ENCODE measurements at places on chromosomes 16 and 17.

DNA sequence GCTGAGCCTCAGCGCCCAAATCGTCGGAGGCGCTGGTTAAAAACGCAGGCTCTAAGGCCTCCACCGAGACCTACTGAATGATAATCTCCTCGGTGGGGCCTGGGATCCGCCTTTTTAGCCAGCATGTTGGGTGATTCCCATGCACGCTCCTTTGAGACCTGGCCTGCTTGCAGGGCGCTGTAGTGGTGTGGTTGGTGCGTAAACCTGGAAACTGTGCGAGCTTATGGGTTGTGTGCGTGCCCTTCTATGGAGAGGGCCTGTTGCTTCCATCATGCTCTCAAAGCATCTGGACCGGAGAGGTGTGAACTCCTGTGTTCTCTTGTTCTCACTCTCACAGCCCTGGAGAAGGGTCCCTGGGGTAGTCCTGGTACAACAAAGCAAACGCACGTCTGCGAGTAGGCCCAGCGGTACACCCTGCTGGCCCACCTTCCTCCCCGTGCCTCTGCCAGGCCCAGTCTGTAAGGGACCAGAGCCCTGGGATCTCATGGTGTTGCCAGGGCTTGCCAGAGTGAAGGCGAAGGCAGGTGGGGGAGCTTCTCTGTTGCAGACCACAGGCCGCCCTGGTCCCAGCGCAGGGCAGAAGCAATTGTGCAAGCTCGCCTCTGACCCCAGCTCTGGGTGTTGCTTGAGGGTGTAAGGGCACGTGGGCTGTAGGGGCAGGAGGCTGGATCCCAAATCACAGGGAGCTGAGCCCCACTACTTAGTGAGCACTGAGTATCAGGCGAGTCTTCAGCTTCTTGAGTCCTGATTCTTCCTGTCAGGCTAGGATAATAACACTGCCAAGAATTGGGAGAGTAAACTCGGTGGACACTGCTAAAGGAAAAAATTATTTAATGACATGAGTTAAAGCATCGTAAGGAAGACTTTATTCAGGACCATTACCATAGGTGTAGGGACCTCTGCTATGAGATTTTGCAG lies 879 bp upstream of the LRRC75A start:
- no peak for DNase-seq

- no peak for DNase-seq
Observed at GRCh38 chr16:50083996-50084395, 18.2 kb downstream of the HEATR3 start.

DNA sequence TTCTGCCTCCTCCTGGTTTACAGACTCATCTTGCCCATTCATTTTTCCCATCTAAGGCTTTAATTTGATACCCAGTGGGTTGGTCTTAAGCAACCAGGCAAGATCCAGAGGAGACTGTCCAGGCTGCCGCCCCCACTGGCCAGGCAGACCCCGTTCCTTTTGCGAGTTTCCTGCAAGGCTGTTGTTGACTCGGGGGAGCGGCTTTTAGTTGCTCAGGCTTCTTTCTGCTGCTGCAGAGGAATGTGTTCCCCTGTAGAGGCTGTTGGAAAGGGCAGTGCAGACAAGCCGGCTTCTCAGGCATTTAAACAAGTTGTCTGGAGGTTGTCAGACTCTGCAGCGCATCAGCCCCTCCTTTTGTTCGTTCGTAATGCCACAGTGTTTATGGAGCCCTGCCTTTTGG lies 231.2 kb downstream of the PRKCA start:
- no peak for DNase-seq

GRCh38 chr17:29358416-29358815 lies 31.7 kb upstream of the TAOK1 start:
- DNase-seq: no peak

DNA sequence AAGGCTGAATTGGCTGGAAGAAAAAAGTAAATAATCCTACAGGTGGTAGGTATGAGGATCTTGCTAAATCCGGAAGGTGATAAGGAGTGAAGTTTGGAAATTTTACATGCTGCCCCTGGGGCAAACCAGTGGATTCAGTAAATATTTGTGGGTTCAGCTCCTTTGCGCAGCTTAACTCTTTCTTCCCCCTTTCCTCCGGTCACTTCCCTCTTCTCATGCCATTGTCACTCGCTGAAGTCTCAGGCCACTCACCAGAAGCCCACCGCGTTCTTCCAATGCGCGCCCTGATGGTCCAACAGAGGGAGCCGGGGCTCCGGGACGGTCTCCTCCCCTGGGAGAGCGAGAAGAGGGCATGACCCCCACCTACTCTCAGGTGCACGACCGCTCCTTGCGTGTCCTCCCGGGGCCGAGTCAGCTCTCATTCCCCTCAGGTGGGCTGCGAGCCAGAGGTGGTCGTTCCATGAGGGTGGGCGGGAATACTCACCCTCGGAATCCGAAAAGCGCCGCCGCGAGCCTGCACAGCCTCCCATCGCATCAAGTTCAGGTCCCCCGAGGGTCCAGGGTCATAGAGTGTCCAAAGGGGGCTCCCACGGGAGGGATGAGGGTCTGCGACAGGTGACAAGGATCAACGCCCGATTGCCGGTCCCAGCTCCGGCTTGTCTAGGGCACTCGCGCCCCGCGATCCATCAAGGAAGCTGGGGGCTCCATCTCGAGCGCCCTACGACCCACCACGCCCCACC lies 474 bp downstream of the CLN3 start:
- no peak for DNase-seq

DNA sequence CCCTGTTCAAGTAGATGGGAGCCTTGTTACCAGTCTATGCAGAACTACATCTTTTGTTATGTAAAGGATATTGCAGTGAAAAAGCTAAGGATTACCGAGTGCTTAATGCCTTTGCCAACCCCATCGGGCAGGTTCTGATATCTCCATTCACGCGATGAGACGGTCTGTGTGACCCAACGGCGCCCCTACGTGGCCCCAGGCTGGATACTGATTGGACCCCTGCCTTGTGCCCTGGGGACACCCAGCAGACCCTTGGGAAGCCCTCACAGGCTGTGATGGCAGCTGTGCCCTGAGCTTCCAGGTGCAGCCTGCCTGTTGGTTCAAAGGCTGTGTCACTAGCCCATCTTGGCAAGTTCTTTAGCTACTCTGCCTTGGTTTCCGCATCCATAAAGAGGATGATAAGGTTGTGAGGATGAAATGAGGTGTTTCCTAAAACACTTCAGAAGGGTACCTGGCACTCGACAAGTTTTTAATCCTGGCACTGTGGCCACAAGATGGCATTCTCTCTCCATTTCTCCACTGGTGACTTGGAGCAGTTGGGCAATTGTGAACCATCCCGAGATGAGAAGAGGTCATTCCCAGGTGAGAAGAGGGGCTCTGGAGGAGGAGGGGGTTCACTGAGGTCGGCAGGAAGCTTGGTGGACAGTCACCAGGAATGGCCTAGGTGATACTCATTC lies 33.6 kb downstream of the HAPSTR1 start:
- no peak for DNase-seq

DNA sequence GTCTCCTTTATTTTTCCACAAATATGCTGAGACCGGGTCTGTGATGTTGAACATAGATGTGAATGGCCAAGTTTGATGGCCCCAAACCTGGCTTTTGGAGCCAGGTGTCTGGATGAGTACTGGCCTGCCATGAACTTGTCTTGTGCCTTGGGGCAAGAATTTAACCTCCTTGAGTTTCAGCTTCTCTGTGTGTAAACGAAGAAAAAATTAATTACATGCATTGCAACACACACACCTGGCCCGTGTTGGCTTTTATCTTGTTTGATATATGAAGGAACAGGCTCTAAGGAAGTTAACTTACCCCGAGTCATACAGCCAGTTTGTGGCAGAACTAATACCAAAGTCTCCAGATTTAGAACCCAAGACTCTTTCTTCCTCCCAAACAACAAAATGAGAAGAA lies 13.1 kb downstream of the FBXO39 start:
- no peak for DNase-seq

DNA sequence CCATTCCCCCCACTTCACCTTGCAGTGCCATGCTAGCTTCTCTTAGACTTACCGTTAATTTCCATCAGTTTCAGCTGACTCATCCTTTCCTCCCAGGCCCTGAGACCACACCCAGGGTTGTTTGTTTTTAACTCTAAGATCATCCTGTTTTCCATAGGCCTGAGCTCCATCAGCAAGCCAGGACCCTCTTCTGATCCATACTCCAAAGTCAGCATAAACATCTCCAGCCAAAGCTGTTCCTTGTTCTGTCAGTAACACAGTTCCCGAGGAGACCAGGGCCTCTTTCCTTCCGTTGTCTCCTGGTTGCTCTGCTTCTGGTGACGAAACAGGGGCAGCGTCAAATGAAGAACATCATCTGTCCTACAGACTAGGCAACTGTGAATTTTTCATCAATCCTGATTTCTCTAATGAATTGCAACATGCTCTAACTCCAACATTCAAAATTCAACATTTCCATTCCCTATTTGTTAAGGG lies 83.8 kb upstream of the HNF1B start:
- DNase-seq: no peak

DNA sequence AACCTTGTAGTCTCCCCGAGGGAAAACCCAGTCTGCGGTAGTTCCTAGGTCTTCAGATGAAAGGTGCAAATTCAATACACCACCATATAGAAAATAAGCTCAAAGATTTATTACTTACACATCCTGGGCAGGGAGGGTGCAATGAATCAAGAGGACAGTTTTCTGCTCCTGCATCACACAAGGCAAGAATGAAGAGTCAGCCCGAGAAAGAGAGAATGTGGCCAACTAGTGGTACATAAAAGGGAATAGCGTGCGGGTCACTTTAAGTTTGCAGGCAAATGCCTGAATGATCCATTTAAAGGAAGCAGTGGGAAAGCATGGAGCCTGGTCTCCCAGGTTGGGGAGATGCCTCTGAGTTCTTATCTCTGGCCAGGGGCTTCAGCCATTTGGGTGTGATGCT lies 403.4 kb downstream of the GRIN2A start:
- no peak for DNase-seq

GRCh38 chr17:66576473-66576872 lies 258.4 kb upstream of the CACNG5 start:
- no peak for DNase-seq

DNA sequence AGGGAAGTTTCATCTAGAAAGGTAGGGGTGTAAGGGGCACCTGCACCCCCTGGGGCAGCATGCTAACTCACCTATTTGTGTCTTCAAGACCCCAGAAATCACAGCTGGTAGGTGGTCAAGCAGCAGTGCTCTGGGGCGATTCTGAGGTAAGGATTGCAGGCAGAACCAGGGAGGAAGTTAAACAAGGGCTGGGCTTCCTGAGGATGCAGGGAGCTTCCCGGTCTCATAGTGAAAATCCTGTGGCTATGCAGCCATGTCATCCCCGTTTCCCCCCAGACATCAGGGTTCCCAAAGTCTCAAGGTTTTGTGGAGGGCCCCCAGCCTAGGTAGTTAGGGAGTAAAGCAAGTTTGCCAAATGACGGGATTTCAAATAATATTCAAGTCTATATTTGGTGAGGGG lies 78.5 kb downstream of the C16orf78 start:
- no peak for DNase-seq

DNA sequence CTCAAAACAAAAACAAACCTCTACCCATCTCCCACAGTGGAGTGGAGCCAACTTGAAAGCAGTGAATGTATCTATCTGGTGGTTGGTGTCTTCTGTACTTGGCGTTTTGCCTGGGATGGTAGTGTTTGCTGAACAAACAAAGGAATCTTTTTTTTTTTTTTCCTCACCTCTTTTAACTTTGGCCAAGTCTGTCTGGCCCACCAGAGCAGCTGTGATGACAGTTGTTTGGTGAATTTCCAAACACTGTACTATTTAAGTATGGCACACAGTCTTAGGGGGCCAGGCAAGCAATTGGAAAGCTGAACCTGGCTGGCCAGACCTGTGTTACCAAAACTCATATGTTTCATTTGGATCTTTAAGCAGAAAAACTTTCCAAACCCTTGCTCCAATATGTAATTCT lies 101.8 kb upstream of the CDH13 start:
- DNase-seq: no peak

DNA sequence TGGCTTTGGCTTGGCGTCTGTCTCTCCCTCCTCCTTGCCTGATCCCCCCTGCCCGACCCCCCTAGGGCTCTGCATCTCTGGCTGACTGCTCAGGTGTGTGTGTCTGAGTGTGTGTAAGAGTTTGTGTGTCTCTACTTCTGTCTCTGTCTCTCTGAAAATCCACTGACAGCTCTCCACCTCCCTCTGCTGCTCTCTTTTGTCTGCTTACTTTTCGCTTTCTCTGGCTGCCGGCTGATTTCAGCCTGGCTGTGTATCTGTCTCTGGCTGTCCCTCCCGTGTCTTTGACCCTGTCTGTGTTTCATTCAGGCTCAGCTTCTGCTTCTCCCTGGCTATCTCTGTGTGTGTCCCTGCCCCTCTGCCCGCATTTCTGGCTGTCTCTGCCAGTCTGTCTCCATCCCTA lies 3.8 kb upstream of the SPEM1 start:
- DNase-seq: no peak

- DNase-seq: no peak
Observed at GRCh38 chr17:4998732-4999429, 1.1 kb downstream of the KIF1C start.

DNA sequence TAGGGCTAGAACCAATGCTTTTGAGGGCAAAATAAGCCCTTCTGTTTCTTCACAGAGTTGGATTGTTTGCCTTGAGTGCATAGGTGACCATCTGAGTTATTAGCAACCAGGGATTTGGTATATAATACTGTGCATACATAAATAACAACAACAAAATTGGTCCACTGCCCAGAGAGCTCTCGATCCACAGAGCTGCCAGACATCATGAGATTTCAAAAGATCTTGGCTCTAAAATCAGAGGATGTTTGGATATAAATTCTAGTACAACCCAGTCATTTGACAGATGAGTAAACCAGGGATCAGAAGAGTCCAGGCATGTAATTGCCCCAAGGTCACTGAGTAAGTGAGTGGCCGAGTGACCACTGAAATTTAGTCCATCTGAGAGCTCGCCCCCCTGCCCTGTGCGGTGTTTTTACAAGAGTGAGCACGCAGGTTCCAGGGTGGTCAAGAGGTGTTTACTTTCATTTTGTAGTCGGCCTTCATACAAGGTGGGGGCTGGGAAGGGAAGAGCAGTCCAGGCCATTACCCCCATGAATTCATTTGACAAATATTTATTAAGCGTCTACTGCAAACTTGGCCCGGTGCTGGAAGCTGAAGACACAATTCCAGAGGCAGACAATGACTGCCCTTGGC lies 1.8 kb upstream of the MT2A start:
- DNase-seq: no peak

- peak; percentile 74 for DNase-seq
Observed at GRCh38 chr17:58344791-58345157, 7.2 kb downstream of the SUPT4H1 start.

- DNase-seq: no peak
Observed at GRCh38 chr17:78337244-78338109, 22.4 kb downstream of the SOCS3 start.

DNA sequence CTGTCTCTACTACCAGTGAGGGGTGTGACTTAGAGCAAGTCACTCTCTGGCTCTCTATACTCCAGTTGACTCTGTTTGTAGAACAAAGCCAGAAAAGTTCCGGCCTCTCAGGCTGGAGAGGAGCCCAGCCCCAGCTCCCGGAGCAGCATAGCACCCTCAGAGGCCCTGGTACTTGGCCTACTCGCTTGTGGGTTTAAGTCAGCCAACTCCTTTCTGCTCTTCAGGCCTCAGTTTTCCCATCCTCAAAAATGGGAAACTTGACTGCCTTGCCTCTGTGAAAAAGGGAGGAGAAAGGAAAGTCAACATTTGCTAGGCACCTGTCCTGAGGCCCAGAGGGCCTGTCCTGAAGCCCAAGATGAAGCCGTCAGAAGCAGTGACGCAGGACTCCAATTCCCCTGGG lies 1.1 kb downstream of the CHST6 start:
- no peak for DNase-seq

Data from activated CD4-positive, alpha-beta T cell treated with anti-CD3 and anti-CD28 coated beads, Interleukin-2, amount 50 U/mL, for 48 hours (primary cell).